ENCODE measurements at places on chromosomes 2 and 18.

- DNase-seq, result no peak
Observed at GRCh38 chr2:120602251-120602650, 133.4 kb upstream of the GLI2 start.

GRCh38 chr2:85405201-85406059 lies 4.7 kb downstream of the CAPG start:
- DNase-seq, result peak; percentile 42

DNA sequence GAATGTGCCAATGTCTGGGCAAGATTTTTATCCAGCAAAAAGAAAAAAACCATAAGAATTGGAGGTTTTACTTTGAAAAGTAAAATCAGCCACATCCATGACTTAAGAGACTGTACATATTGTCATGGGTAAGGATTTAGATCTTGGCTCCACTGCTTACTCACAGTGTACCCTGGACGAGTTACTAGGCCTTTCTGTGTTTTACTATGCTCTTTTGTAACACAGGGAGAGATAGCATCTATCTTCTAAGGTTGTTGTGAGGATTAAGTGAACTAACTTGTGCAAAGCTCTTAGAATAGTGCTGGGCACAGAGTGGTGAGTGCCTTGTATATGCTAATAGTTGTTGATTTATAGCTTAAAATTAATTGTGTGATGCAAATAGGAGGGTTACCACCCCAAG lies 255.9 kb downstream of the NEDD4L start:
- no peak for DNase-seq

- DNase-seq, result no peak
Observed at GRCh38 chr2:143802871-143803650, 673.8 kb downstream of the ARHGAP15 start.

DNA sequence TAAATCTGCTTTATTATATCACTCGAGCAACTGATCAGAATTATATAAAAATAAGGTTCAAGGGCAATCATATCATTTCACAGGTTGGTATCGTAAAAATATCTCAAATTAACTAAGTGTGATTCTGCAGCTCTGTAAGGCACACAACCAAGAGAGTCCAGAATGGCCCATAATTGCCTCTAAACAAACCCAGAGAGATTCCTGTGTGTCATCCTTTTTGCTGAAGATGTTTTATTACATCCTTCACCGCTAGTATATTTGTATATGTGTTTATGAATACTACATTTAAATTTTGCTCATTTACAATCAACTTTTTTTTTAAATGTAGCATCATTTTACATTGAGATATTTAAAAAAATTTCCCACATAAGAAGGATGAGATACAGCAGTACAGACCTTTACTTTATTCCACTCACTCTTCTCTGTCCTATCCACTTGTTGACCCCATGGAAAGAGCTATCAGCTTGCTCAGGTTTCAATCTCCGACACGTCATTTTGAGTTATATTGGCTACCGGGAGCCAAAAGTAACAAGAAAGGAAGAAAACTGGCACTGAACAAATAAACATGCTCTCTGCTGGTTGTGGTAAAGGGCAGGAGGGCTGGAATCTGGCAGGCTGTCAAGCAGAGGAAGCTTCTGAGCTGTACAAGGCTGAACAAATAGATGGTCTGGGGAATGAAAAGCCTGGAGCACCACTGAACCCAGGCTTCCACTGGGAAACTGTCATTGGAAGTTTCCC lies 23.1 kb downstream of the PLA2R1 start:
- no peak for DNase-seq

DNA sequence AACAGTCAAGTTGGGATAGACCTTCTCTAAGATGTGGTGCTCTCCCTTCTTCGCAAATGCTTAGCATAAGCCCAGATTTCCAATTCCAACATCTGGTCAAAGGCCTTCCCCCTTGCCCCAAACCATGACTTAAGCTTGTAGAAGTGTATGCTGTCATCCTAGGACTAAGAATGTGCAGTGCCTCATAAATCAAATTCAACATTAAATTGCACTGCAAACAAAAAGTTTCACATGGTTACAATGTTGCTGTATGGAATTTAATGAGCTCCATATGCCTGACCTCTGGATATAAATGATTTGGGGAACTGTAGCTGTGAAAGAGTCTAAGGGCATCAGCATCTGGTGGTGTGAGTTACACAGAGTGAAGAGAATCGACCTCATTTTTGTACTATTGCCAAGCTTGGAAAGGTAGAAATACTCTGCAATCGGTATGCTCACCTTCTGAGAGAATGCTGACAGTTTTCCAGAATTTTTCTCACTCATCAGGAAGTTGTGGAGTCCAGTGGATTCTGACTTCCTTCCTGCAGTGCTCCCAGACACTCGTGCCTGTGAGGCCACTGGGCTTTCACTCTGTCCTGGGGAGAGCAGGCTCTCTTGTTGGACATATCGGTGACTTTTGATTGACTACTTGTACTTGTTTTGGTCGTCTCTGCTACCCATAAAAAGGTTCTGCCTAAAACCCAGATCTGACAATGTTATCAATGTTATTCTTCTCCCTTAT lies 40.6 kb downstream of the FASTKD2 start:
- DNase-seq, result no peak

DNA sequence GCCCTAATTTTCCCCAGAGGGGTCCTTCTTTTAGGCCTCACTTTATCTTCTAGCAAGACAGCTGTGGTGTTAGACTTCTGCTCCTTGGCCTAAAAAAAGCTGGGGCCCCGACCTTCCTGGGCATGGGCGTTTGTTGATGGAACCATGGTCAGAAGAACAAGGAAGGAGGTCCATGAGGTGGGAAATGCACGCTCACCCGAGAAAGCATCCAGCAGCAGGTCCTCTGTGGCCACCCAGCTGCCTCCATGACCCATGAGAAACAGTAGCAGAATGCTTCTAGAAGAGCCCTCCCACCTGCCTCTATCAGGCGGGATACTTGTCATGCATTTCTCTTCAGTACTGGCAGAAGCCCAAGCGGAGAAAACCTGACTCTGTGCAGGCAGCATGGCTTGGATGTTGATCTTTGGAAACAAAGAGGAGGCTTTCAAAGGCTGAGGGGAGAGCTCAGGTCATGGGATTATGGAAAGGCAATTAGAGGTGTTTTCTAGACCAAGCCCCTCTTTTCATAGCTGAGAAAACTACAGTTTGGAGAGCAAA lies 249.1 kb downstream of the FAM210A start:
- no peak for DNase-seq

DNA sequence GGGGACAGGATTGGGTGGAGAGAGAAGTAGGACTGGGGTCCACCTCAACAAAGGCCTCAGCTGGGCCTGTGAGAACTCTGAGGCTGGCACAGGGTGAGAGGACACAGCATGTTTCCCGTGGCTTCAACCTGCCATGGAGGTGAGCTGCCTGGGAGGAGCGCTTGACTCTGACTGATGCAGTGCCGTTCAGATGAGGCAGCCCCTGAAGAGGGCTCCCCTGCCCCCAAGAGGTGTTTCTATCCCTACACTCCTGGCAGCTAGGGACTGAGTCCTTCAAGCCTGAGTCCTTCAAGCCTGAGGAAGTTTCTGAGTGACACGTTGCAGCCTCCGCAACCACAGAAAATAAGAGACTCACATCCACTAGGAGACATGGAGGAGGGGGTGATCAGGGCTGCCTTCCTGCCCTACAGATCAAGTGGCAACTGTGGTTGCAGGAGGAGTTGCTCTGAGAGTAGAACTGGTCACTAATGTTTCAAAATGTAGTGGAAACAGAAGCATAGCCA lies 49.6 kb upstream of the TMEM177 start:
- no peak for DNase-seq
